ENCODE measurements at places on chromosomes 11 and 22.
A peak's percentile ranks its signal among the peaks of the same experiment; 100 is the strongest.

- no peak for DNase-seq
These were observed 93.9 kb downstream of the DSCAML1 start for GRCh38 chr11:117702946-117703598.

- DNase-seq, result no peak
These were observed 32.8 kb downstream of the CSTPP1 start for GRCh38 chr11:46969379-46969778.

- DNase-seq, result no peak
These were observed 35.3 kb downstream of the PACSIN2 start for GRCh38 chr22:42979606-42980005.

DNA sequence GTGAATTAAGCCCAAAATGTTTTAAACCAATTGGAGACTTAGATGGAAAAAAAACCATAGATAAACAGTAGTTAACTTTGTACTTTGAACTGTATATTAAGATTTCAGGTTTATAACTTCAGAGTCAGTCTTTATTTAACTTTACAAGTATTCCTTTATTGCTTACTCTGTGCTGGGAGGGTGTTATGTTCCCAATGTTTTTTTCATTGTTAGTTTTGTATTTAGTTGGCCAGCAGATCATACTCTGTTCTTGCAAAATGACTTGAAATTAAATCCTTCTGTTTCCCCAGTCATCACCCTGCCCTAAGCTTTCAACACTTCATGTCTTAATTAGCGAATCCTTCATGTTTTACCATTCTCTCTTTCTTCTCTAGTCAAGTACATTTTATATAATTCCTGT, 25.3 kb downstream of the SIK2 start:
- no peak for DNase-seq

DNA sequence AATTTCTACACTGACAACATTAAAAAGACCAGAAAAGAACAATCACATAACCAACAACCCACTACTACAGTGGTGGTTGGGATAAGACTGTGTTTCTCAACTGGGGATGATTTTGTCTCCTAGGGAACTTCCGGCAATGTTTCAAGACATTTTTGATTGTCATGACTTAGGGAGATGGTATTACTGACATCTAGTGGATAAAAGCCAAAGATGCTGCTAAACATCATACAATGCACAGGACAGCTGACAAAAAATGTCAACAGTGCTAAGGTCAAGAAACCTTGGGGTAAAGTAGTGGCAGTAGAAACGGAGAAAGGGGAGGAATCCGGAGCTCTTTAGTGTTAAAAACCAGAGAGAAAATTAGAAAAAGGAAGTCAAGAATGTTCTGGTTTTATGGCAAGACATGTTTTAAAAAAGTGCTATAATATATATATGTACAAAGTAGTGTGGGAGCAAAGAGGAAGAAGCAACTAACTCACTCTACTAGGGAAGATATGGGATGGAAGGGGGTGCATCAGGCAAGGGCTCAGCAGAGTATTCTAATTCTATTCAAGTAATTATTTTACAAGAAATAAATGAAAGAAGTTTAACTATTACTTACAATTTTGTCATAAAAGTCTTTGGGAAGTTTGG, 37.2 kb downstream of the CKAP5 start:
- peak; percentile 27 for DNase-seq

DNA sequence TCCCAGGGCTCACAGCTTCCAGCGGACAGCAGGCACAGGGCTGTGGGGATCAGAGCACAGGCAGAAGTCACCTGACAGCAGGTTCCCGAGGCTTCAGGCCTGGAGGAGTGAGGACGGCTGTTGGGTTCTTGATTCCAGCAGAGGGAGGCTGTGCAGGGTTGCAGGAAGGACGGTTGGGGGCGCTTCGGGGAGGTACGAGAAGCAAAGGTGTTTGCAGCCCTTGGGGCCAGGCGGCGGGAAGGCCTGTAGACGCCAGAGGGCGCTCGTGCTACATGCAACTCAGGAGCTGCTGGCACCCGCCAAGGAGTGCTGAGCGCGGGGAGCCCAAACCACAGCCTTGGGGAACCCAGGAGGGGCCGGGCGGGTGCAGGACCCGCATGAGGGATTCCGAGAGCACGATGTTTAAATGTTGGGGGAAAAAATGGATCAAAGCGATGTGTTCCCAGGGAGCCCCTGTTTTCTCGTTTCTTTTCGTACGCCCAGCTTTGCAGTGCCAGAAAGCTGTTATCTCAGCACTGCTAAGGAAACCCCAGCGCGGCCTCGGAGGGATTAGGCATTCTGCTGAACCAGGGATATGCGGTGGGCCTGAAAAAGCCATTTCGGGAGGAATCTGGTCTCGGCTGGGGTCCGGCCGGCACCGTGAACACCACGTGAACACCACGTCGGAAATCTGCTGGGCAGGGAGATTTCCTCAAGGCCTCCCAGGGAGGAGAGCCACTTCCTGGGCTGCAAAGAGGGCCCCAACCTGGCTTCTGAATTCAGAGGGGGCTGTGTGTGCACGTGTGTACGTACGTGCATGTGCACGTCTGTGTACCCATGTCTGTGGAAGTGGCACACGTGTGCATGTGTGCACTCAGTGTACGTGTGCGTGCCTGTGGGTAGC, 88.1 kb downstream of the KCNQ1 start:
- DNase-seq, result peak; percentile 86

DNA sequence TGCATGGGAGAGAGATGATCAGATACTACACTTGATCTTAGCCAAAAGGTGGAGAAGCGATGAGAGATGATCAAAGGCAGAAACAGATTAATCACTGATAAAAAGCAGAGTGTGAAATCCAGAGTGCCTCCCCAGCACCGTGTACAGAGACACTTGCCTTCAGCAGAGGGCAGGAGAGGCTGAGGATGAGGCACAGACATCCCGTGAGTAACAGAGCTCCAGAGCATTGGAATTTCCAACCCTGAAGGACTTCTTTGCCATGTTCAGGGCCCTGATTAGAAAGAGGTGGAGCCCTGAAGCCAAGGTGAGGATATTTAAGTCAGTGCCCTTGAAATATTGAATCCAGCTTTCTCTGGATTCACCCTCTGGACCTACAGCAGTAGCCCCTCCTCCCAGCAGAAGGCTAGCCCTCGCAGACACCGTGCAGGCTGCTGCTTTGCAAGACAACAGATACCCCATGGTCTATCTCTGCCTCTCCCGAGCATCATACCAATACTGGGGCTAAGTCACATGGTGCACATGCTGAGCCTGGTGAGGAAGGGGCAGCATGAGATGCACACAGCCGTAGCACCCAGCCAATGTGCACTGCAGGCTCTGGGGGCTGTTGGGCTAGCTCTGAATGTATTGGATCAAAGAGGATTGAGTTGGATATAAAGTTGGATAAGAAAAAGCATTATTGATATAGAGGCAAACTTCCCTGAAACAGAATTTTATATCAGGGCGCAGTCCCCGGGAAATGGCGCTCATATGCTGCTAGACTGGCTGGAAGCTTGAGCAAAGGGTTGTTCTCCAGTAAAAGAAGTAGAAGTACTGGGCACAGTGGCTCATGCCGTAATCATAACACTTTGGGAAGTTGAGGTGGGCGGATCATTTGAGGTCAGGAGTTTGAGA, 200.3 kb upstream of the B3GAT1 start:
- no peak for DNase-seq

GRCh38 chr11:97756571-97757335, 1264.0 kb upstream of the CNTN5 start:
- DNase-seq, result no peak

GRCh38 chr22:26474682-26475081, 8.9 kb downstream of the HPS4 start:
- DNase-seq, result no peak

- DNase-seq, result no peak
These were observed 28.2 kb downstream of the C2CD3 start for GRCh38 chr11:74142624-74143023.

DNA sequence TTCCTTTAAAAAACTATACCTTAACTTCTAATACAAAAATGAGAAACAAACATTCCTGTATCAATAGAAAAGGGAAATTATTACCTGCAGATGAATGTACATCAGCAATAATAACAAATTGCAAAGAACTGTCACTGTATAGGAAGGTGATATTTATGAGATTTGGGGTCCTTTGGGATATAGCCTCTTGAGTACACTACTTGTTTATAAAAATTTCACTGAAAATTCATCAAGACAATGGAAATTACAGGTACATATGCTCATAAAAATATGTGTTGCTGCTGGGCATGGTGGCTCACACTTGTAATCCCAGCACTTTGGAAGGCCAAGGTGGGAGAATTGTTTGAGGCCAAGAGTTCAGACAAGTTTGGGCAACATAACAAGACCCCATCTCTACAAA, 34.0 kb upstream of the OR5P2 start:
- no peak for DNase-seq

GRCh38 chr22:26417406-26417805, 11.7 kb upstream of the ASPHD2 start:
- DNase-seq, result no peak

GRCh38 chr11:96154802-96155520, 188.0 kb downstream of the MAML2 start:
- no peak for DNase-seq

- no peak for DNase-seq
These were observed 75.6 kb downstream of the SHANK2 start for GRCh38 chr11:71176812-71177211.

DNA sequence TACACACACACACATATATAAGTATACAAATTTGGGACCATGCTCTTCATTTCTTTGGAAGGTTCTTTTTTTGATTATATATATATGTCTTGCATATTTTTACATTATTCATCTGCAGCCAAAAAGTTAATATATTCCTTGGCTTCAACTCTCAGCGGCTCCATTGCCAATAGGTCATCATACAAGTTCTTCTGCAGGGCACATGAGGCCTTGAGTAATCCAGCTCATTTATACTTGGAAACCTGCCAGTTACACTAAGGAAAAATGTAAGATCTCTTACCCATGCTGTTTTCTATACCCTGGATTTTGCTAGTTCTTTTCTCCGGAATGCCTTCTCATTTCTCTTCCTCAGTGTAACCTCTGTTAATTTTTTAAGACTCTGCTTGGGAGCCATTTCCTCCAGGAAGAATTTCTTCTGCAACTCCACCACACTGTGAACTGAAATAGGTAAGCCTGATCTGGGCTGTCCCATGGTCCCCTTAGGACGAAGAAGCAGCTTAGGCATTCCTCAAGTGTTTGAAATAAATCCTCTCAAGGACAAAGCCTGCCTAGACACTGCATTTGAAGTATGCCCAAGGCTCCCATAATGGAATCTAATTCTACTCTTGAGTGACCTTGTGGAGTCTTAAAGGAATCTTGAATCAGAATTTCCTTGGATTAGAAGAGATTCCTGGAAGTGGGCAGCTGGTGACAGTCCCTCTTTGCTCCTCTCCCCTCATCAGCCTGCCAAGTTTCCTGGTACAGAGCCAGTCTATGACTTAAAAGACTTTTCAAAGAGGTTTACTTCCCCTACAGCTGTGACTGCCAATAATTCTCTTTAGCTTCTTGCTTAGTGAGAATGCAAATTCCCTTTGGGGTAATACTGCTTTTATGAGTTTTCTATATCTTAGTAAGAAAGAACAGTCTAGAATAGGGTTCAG, 182.8 kb downstream of the C11orf87 start:
- DNase-seq, result no peak

DNA sequence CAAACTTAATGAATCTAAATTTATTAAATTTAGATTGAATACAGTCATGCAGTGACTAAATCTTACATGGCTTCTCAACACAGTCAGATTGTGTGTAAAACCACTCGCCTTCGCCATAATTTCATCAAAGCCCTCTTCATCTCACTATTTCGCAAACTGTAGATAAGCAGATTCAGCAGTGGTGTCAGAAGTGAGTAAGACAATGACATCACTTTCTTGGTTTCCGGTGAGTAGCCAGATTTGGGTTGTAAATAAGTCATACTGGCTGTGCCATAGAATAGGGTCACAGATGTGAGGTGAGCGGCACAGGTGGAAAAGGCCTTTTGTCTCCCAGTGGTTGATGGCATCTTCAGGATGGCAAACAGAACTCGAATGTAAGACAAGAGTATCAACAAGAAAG, 3.4 kb downstream of the OR10A6 start:
- no peak for DNase-seq

DNA sequence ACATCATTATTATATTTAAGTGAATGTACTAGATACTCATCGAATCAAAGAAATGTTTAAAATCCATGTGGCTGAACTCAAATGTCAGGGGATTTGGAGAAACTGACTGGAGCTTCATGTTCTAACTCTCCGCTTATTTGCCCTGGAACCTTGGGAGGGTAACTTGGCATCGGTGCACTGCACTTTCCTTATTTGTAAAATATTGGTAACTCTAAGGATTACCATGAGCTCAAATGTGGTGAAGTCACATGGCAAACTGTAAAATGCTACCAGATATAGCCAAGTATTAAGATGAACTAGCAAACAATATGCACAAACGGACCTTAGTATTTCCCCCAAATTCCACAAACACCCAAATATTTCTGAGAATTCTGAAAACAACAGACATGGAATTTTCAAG, 75.6 kb downstream of the ETS1 start:
- no peak for DNase-seq

GRCh38 chr11:93054881-93055280, 85.4 kb downstream of the MTNR1B start:
- DNase-seq, result no peak

Measured in CD4-positive, alpha-beta T cell treated with Interleukin-4 for 4 hours (primary cell).